ENCODE measurements at places on chromosomes 12 and 14.
A peak's percentile ranks its signal among the peaks of the same experiment; 100 is the strongest.

DNA sequence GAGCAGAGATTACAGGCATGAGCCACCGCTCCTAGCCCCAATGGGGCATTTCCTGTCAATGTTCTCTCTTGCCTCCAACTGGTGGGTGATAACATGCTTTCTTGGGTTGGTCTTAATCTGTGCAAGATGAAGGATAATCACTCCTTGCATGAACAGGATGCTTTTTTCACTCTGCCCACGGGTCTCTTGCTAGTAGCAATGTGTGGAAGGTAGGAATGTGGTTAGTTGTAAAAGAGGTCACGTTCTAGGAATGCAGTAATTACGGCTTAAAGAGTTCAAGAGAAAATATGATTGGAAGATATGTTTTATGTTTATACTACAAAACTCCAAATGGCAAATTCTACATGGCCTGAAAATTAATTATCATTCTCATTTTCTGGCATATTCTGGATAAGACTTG, 10.5 kb downstream of the RNASE10 start:
- DNase-seq = no peak

GRCh38 chr12:52313926-52314325, 7.3 kb downstream of the KRT83 start:
- DNase-seq = no peak

GRCh38 chr14:36658123-36659009, 3.3 kb upstream of the PAX9 start:
- no peak for DNase-seq

- no peak for DNase-seq
These were observed 801.4 kb downstream of the FLRT2 start for GRCh38 chr14:86331341-86331740.

DNA sequence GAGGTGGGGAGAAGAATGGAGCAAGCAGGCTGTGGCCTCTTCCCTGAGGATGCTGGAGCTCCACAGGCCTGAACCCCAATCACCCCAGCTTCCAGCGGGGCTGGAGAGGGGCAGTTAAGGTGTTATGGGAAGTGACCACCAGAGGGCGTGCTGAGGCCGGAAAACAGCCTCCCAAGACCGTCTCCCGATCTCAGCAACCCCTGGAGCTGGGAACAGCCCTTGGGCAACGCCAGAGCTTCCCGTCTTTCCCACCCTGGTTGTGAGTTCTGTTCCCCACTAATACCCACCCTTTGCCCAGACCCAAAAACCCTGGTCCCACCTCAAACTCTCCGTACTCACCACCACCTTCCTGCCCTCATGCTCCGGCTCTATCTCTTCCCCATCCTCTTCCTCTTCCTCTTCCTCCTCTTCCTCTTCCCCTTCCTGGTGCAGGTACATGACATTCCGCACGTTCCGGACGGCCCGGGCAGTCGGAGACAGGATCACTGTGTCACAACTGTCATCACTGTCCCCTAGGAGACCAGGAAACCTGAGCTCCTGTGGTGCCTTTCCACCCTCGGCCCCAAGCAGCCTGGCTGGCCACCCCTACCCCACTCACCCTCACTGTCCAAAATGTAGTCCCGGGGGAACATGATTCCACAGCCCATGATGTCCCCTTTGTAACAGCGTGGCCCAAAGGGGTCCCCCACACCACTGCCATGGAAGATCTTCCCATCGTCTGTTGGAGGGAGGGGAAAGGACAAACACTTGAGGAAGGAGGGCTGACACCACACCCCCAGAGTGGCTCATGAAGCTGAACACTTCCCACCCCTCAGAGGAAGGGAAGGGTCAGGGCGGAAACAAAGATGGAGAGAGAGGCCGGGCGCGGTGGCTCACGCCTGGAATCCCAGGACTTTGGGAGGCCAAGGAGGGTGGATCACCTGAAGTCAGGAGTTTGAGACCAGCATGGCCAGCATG, 12.9 kb downstream of the SPRYD3 start:
- DNase-seq = peak; percentile 71

- peak; percentile 39 for DNase-seq
These were observed 90.2 kb downstream of the NTN4 start for GRCh38 chr12:95700316-95700785.

DNA sequence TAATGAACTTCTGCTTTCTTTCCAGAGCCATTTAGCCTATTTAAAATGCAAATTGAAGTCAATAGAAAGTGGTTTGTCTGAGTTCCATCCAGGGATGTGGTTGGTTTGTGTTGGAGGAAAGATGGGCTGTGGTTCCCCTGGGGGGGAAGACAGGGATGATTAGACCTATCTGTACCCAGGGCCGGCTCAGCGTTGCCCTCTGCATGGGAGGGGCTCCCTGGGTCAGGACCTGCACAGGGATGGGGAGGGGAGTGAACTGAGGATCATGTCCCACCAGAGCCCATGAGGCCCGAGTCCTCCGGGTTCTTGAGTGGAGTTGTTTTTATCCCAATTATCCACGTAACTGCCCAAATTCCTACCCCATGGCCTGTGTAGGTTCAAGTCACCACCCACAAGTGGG, 76.9 kb upstream of the SFSWAP start:
- no peak for DNase-seq

- DNase-seq = no peak
These were observed 8.9 kb downstream of the ANG start for GRCh38 chr14:20697273-20698017.

Measured in GM18507 (cell line).